ENCODE measurements at places on chromosomes 5 and 9.

DNA sequence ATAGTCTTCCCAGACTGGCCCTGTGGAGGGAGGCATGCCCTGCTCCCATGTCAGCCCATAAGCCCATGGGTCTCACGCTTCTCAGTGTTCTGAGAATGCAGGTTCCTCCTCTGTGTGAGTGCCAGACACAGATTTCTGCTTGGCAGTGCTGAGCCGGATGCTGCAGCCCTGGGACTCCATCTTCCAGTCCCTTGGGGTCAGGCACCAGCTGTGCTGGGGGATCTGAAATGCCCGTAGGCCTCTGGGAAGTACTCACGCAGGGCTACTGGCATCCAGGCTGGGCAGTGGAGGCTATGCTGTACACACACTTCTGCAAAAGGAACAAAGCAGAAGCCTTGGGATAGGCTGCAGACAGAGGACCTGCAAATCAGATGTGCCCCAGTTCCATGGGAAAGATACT, 1944.6 kb downstream of the EFNA5 start:
- DNase-seq: no peak

DNA sequence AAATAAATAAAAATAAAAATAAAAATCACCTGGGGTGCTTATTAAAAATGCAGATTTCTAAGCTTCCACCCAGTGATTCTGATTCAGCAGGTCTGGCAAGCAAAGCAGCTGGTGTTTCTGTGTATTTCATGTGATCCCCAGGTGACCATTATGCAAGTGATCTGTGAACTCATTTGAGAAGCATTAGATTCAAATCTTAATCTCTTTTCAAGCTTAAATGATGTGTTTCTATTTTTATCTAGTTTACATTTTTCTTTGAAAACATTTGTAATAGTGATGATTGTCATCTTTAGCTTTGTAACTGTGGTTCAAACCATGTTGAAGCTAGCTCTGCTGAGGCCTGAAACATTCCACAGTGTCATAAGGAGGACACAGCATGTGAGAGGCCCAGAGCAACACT, 804.8 kb upstream of the ZNF608 start:
- DNase-seq: no peak

- no peak for DNase-seq
Measured at GRCh38 chr5:39709032-39709431, 284.3 kb upstream of the DAB2 start.

GRCh38 chr5:10701567-10702039, 59.4 kb downstream of the DAP start:
- DNase-seq: no peak

- DNase-seq: no peak
Measured at GRCh38 chr5:8478326-8478725, 609.4 kb downstream of the MTRR start.
